Fibroblast of the aortic adventitia (primary cell): ENCODE measurements at places on chromosomes 12 and 14. TPM values are rescaled to one million over a fixed set of nuclear protein-coding genes. Genes with fewer than 3 reads are reported as not detected.

Gene PTPRR
- total RNA-seq, result 1.4 TPM in 1 of 2 replicates, not detected in the other

Gene MED13L
- total RNA-seq, result 120 and 180 TPM in 2 replicates

Gene PIK3C2G
- 0.09 TPM in 1 of 2 replicates, not detected in the other for total RNA-seq

Gene KCTD10
- 90.9 and 91.7 TPM in 2 replicates for total RNA-seq

Gene TCL1B
- total RNA-seq, result 0.98 TPM in 1 of 2 replicates, not detected in the other

Gene INHBE
- total RNA-seq, result 0.16 and 0.99 TPM in 2 replicates

Gene KCNC2
- total RNA-seq, result not detected in 2 replicates

Gene B4GALNT1
- total RNA-seq, result 1.7 and 6.9 TPM in 2 replicates

Gene EMP1
- total RNA-seq, result 19.1 and 244 TPM in 2 replicates

Gene MIP
- total RNA-seq, result not detected in 2 replicates

Gene BICDL1
- 1.8 TPM in 1 of 2 replicates, not detected in the other for total RNA-seq

Gene STAB2
- total RNA-seq, result 0.08 TPM in 1 of 2 replicates, not detected in the other

Gene RBP5
- not detected in 2 replicates for total RNA-seq

Gene TIMM9
- 20.2 and 44.4 TPM in 2 replicates for total RNA-seq

Gene PHETA1
- total RNA-seq, result 7.3 and 16.2 TPM in 2 replicates

Gene DCTN2
- total RNA-seq, result 106 and 140 TPM in 2 replicates

Gene OR4E2
- 0.33 TPM in 1 of 2 replicates, not detected in the other for total RNA-seq

Gene CLEC1B
- not detected in 2 replicates for total RNA-seq

Gene MMP19
- 9.7 and 11.1 TPM in 2 replicates for total RNA-seq

Gene LUM
- 88.8 and 582 TPM in 2 replicates for total RNA-seq

Gene LRP1-AS
- not detected in 2 replicates for total RNA-seq

Gene RNASE2
- not detected in 2 replicates for total RNA-seq

Gene CD163L1
- total RNA-seq, result 0.08 and 0.36 TPM in 2 replicates

Gene ACVRL1
- 50.3 and 56.5 TPM in 2 replicates for total RNA-seq

Gene ASIC1
- 4.9 and 5.2 TPM in 2 replicates for total RNA-seq
